GOT3 (cell line): ENCODE measurements at places on chromosomes 2 and 18.

DNA sequence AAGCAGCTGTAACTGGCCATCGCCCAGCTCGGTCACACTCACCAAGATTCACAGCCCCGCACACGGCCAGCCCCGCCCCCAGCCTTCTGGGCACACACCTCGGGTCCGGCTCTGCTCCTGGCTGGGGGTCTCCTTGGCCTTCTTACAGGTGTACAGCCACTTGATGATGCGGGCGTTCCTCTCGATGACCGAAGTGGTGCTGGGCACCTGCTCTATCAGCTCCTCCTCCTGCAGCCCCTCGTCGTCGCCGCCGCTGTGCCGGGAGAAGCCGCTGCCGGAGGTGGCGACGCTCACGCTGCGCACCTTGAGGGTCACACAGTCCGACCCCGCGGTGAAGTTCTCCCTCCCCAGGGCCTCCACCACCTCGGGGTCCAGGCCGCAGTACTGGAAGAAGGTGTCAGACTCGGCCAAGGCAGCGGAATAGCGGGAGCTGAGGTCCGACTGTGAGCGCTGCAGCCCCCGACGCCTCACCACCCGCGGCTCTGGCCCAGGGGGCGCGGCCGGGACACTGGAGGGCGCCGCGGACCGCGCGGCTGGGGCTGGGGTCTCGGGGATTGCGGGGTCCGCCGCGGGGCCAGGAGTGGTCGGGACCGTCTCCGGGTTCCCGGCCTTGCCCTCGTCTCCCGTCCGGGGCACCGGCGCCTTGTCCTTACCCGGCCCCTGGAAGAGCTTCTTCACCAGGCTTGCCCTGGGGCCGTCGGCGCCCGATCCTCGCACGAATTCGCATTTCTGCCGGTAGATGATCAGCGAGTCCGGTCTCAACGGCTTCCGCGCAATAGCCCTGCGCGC lies 769 bp downstream of the FAM110C start:
- no peak for DNase-seq

GRCh38 chr2:69165091-69165880 lies 152.3 kb downstream of the ANTXR1 start:
- DNase-seq: no peak

DNA sequence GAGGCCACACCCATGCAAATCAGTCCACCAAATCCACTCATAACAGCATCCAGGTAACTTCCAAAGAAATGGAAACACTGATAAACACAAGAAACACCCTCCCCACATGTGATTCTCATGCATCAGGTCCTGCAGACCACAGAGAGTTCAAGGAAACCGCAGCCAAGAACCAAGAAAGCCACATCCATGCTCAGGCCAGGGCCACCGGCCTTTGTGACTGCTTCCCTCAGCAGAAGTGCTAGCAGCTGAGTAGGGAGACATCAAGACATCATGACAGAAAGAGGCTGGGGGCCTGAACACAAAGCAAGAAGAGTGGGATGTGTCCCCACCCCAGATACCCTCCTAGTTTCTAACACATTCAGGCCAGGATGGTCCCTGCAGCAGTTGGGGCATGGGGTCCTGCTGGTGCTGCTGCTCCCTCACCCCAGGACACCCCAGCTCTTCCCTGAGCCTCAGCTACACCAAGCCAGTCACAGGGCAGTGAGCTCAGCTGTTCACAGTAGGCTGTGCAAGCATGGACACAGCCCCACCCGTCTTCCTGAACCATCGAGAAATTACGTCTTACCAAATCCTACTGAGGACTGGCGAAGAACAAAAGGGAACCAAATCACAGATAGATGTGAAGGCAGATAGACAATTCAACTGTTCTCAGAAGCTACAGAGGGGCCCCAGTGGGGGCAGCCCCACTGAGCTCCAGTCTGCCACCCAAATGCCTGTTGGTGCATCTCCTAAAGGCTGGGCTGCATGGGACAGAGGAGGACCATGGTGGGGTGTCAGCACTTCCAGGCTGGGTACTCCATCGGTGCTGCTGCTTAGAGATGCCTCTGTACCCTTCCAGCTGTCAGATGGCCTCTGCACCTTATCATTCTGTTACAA lies 60.9 kb downstream of the HDAC4 start:
- no peak for DNase-seq

GRCh38 chr18:78630356-78630755 lies 349.3 kb upstream of the SALL3 start:
- no peak for DNase-seq

- DNase-seq: no peak
Measured at GRCh38 chr2:186771395-186771794, 77.5 kb downstream of the FAM171B start.

DNA sequence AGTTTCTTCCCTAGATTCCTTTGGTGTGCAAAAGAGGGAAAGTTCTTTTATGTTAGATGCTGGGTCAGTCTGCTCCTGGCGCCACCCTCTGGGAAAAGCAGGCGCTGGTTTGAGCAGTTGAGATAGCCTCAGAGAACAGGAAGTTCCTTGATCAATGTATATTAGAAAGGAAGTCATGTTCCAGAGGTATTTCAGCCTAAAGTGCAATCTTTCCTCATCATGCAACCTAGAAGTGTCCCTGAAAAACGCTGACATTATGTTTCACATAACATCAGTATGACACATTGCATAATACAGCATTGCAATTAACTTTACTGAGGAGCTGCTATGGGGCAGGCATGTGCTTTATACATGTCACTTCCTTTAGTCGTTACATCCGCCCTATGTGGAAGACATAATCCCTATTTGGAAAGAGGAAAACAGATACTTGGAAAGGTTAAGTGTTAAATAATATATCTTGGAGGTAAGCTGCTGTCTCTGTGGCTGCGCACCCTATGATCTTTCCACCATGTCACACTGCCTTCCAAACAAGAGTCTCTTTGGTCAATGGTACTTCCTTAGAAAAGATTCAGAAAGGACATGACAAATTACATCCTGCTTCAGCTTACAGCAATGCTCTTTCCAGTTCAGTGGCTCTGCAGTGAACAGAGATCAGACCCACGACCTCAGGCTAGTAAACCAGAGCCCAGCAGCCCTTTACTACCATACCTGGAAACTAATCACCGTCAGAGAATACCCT lies 369.7 kb downstream of the RAD51AP2 start:
- DNase-seq: no peak

DNA sequence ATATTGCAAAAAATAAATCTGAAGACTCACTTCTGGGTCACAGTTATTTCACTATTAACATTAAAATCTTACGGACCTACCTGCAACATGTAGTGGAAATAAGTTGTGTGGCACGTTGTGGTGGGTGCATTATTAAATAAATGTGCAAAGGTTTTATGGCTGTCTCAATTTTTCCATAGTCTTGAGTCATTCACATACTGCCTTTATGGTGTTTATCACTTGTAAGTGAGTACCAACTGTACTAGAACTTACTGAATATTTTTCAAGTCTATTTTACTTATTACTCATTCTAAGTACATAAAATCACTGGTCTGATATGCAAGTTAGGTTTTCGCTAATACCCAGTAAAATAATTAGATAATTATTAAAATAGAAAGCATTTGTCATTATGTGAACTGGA lies 47.6 kb upstream of the SLC30A6 start:
- DNase-seq: no peak

GRCh38 chr18:6728809-6729246 lies 688 bp upstream of the ARHGAP28 start:
- DNase-seq: peak; percentile 19

GRCh38 chr2:207113414-207113813 lies 52.3 kb downstream of the KLF7 start:
- DNase-seq: no peak

DNA sequence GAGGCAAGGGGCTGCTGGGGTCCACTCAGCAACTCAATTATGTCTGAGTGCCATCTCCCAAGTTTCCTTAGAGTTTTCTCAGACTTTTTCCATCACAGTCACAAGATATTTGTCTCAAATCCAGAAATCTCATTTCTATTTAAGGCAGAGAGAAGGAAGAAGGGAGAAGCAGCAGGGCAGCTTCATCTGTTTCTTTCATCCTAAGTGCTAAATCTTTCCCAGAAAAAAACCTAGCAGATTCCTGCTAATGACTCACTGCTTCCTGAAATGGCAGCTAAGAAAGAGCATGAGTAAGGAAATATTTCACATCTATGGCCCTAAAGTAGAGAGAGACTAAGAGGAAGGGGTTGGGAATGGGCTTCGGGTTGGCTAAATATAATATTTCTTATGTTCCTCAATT lies 88.0 kb downstream of the KYNU start:
- no peak for DNase-seq

DNA sequence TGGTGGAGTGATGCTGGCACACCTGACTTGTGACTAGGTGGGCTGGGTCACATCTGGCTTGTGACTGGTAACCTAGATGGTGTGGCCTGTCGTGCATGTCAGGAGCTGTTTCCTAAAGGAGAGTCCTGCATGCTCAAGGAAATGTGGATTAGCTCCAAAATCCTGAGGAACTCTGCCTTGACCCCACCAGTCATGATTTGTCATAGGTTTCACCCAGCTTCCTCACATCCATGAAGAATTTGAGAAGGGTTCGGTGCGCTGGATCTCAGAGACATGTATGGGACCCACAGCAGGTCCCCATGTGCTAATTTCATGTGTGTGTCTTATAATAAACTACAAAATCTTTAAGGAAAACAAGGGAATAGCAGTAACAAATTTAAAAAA lies 107.2 kb downstream of the COL6A3 start:
- DNase-seq: no peak

DNA sequence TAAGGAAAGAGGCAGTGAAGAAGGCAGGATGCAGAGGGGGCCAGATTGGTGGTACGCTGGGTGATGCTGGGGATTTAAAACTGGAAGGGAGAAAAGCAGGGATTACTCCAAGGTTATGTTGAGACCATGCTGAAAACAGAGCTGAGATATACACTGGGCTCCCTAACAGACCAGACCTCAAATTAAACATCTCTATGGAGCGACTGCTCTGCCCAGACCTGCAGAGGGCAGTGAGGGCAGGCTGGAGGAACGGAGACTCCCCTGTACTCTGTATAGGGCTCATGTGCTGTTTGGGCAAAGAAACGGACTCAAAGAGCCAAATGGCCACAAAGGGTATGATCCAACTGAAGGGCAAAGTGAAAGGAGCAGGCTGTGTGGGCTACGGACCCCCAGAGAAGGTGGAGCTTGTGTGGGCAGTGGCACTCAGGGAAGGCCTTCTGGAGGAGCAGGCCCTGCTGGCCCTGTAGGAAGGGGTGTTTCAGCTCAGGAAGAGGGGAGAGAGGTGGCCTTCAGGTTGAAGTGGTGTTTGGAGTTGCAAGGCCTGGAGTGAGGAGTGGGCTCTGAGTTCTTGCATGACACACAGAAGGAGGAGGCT lies 4.8 kb upstream of the CELF4 start:
- no peak for DNase-seq

DNA sequence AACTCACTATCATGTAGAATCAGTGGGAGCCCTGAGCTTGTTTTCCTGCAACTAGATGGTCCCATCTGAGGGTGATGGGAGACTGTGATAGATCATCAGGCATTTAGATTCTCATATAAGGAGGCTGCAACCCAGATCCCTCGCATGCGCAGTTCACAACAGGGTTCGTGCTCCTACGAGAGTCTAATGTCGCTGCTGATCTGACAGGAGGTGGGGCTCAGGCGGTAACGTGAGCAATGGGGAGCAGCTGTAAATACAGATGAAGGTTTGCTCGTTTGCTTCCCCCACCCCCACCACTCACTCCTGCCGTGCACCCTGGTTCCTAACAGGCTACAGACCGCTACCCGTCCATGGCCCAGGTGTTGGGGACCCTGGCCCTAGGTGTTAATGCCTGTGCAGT lies 113.6 kb downstream of the RNF144A start:
- DNase-seq: no peak

DNA sequence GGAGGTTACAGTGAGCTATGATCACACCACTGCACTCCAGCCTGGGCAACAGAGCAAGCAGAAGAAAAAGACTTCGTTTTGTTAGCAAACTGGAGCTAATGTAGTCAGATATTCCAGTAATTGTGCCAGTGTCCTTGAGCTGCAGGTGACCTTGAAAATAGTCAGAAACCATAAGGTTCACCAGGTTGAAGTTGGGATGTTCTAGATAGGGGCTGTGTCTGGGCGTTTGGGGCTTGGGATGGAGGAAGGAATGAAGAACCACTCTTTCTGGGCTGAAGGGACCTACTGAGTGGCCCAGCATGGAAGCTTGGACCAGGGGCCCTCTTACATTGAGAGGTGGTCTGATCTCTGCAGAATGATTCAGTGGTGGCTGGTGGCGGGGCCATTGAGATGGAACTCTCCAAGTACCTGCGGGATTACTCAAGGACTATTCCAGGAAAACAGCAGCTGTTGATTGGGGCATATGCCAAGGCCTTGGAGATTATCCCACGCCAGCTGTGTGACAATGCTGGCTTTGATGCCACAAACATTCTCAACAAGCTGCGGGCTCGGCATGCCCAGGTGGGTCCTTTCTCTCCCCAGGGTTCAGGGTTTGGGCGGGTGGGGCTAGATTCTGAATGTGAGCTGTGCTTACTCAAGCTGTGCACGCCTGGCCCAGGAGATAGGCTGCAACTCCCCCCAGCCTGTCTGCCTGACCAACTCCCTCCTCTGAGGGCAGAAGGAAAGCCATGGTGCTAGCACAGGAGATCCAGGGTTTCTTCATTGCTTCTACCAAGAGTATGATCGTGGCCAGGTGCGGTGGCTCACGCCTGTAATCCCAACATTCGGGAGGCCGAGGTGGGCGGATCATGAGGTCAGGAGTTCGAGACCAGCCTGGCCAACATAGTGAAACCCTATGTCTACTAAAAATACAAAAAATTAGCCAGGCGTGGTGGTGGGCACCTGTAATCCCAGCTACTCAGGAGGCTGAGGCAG lies 17.1 kb downstream of the CCT7 start:
- DNase-seq: no peak

DNA sequence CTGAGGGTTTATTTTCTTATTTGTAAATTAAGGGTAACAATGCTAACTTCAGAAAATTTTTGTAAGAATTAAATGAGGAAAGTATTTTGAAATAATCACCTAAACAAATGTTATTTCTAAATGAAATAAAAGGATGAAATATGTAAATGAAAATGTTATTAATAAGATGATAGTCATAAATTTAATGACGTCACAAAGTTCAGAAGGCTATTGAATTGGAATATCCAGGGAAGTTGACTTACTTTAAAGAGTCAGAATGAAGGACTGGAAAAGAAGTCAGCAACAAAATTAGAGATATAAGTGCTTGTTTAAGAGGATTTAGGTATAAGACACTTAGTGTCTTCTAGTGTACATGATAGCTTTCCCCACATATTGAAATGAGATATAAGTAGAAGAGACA lies 732.6 kb upstream of the CDH7 start:
- no peak for DNase-seq

DNA sequence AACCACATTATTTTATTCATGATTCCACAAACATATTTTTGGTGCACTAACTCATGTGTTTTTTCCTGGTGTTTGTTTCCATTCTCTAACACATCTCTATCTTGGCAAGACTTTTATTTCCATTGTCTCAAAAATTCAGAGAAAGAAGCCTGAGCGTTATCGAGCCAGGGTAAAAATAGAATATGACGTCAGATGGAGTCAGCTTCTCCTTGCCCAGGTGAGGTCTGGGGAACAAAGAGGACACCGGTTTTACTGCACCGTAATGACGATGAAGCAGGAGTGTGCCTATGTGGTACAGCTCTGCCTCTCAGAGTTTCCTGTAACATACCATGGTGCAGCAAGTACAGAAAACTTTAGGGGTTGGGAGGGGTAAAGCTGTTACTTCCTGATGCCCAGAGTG lies 661.6 kb downstream of the PLCL1 start:
- DNase-seq: no peak

- no peak for DNase-seq
Measured at GRCh38 chr18:51867767-51868166, 472.2 kb upstream of the DCC start.

GRCh38 chr18:59941331-59941730 lies 41.5 kb downstream of the PMAIP1 start:
- no peak for DNase-seq

GRCh38 chr2:26430826-26431225 lies 29.1 kb downstream of the DRC1 start:
- no peak for DNase-seq

GRCh38 chr2:61647044-61647443 lies 108.9 kb upstream of the XPO1 start:
- no peak for DNase-seq
